ENCODE measurements at places on chromosomes 3 and 15.

GRCh38 chr3:178059836-178060235 is 476.4 kb upstream of the KCNMB2 start:
- no peaks in the 10 kb centered on the region for H3K27me3 ChIP-seq
- no peak overlapping the region for H3K4me3 ChIP-seq
- no peaks in the 10 kb centered on the region for H3K4me1 ChIP-seq
- H3K27ac ChIP-seq = no peak overlapping the region

DNA sequence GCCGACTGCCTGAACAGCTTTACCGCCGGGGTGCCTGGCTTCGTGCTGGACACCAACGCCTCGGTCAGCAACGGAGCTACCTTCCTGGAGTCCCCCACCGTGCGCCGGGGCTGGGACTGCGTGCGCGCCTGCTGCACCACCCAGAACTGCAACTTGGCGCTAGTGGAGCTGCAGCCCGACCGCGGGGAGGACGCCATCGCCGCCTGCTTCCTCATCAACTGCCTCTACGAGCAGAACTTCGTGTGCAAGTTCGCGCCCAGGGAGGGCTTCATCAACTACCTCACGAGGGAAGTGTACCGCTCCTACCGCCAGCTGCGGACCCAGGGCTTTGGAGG is 815 bp downstream of the SPINT1 start:
- H3K27ac ChIP-seq = no peak overlapping the region
- H3K36me3 ChIP-seq = no peaks in the 10 kb centered on the region
- peaks cover 16% of the 10 kb centered on the region for H3K4me1 ChIP-seq
- peaks cover 49% of the 10 kb centered on the region for H3K27me3 ChIP-seq
- no peak for DNase-seq

DNA sequence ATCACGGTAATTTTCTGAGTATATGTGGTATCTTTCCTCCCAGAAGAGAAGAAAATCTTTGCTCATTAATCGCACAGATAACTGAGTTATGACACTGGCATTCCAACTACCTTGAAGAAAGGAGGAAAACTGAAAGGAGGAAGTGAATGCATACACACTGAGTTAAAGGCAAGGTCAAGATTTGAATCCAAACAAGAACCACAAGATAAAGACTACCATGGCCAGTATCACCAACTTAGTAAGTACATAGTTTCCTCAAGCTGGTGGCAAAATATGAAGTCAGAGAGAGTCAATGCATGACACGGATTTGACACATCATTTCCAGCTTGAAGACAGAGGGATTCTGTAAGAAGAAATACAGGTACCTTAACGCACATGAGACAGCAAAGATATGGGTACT is 287.5 kb downstream of the ULK4 start:
- no peaks in the 10 kb centered on the region for H3K4me1 ChIP-seq
- H3K27ac ChIP-seq = no peak overlapping the region
- no peak overlapping the region for H3K4me3 ChIP-seq
- no peaks in the 10 kb centered on the region for H3K27me3 ChIP-seq
- no peak for DNase-seq

- no peak overlapping the region for H3K27ac ChIP-seq
- DNase-seq = no peak
- H3K36me3 ChIP-seq = peaks cover 51% of the 10 kb centered on the region
- no peak overlapping the region for H3K4me3 ChIP-seq
- H3K4me1 ChIP-seq = peaks cover 34% of the 10 kb centered on the region
These were observed 42.8 kb downstream of the BDH1 start for GRCh38 chr3:197512691-197513571.

- H3K4me1 ChIP-seq = no peaks in the 10 kb centered on the region
- H3K27ac ChIP-seq = no peak overlapping the region
- DNase-seq = no peak
- H3K36me3 ChIP-seq = no peaks in the 10 kb centered on the region
These were observed 953.8 kb upstream of the ALCAM start for GRCh38 chr3:104412608-104413580.

- H3K4me3 ChIP-seq = no peak overlapping the region
- DNase-seq = peak; percentile 85
- H3K4me1 ChIP-seq = peaks cover 24% of the 10 kb centered on the region
- peaks cover 4% of the 10 kb centered on the region for H3K36me3 ChIP-seq
- H3K27me3 ChIP-seq = no peaks in the 10 kb centered on the region
- peak overlapping the region; percentile 74 for H3K27ac ChIP-seq
These were observed 43.0 kb upstream of the SPATA12 start for GRCh38 chr3:57017459-57017845.

- H3K36me3 ChIP-seq = no peaks in the 10 kb centered on the region
- H3K4me3 ChIP-seq = no peak overlapping the region
- H3K27ac ChIP-seq = no peak overlapping the region
- DNase-seq = no peak
These were observed 209.0 kb upstream of the ALCAM start for GRCh38 chr3:105157766-105158085.

GRCh38 chr3:114329823-114330222 is 36.0 kb downstream of the TIGIT start:
- H3K27ac ChIP-seq = no peak overlapping the region
- no peak for DNase-seq
- H3K36me3 ChIP-seq = peaks cover 4% of the 10 kb centered on the region
- H3K27me3 ChIP-seq = no peaks in the 10 kb centered on the region
- no peak overlapping the region for H3K4me3 ChIP-seq

GRCh38 chr15:20106026-20106425 is 435.6 kb downstream of the GOLGA6L6 start:
- no peaks in the 10 kb centered on the region for H3K27me3 ChIP-seq
- no peak for DNase-seq
- no peak overlapping the region for H3K4me3 ChIP-seq
- no peak overlapping the region for H3K27ac ChIP-seq
- no peaks in the 10 kb centered on the region for H3K36me3 ChIP-seq
- no peaks in the 10 kb centered on the region for H3K4me1 ChIP-seq

GRCh38 chr3:42936157-42936981 is 30.4 kb downstream of the ZNF662 start:
- peak; percentile 97 for DNase-seq
- no peaks in the 10 kb centered on the region for H3K27me3 ChIP-seq
- H3K27ac ChIP-seq = no peak overlapping the region
- H3K4me1 ChIP-seq = no peaks in the 10 kb centered on the region

DNA sequence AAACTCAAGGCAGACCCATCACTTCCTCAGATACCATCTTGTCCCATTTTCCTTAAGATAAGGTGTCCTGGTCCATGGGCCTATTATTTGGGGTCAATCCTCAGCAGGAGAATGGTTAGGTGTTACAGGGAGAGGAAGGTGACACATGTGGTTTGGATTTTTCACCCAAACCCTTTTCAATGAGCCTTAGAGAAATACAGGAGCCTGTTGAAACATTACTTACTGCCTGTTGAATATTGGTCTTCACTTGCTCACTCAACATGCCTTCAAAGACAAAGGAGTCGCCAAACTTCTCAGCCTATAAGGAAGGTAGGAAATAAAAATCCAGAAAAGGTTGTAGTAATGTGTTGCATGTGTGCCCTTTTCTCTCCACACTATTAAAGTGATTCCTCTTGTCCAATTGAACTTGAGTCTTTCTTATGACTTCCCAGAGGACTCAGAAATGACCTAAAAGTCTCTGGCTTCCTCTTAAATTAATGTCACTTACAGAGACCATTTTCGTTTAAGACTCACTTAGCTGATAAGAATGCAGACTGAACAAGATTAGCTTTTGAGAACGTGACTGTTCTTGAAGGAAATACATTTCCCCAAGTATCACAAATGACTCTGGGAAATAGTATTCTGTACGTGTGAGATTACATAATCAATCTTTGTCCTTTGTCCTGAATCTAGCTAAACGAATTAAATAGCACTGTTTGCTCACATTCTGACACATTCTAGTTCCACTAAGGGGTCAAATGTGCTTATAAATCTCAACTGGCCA is 17.8 kb downstream of the SUMF1 start:
- H3K4me1 ChIP-seq = no peaks in the 10 kb centered on the region
- H3K4me3 ChIP-seq = no peak overlapping the region
- no peak for DNase-seq

- no peaks in the 10 kb centered on the region for H3K36me3 ChIP-seq
- no peaks in the 10 kb centered on the region for H3K27me3 ChIP-seq
- no peak overlapping the region for H3K27ac ChIP-seq
- H3K4me3 ChIP-seq = no peak overlapping the region
These were observed 221.1 kb downstream of the LRTM1 start for GRCh38 chr3:54706738-54707137.

DNA sequence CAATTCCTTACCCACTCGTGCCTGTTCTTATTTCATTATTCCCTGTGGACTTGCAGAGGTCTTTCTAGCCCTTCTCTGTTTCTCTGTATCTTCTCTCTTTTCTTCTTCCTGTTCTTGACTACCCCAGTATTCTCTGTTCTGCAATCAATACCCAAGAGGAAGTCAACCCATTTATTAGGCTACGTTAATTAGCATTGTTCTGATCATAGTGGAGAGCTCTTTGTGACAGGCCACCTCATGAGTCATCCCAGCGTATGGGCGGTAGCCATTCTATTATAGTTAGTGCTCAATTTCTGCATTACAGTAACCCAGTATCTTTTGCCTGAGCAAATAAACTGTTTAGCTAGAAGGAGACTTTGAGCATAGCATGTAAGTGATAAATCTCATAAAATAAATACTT is 259.5 kb upstream of the GRM7 start:
- H3K27me3 ChIP-seq = no peaks in the 10 kb centered on the region
- DNase-seq = no peak
- no peaks in the 10 kb centered on the region for H3K36me3 ChIP-seq
- H3K4me3 ChIP-seq = no peak overlapping the region
- no peaks in the 10 kb centered on the region for H3K4me1 ChIP-seq
- no peak overlapping the region for H3K27ac ChIP-seq

DNA sequence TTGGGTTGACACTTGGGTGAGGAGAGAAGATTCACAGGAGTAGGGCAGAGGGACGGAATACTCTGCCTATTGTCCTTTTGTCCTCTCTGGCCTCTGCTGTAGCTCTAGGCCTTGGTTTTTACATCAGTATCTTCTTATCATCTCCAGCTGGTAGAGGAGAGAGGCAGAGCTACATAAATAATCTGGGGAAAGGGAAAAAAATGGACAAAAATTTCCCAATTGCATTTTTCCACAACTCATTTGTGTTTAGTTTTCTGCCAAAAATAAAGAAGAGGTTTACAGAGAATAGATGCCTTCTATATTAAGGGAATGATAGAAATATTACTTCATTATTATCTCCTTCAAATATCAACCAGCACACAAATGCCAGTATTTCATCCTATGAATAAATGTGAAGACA is 216.4 kb upstream of the P2RY1 start:
- no peak overlapping the region for H3K27ac ChIP-seq
- H3K4me1 ChIP-seq = peaks cover 4% of the 10 kb centered on the region
- DNase-seq = no peak

Data from spinal cord (tissue), 10 donors.